ENCODE measurements at places on chromosomes 4 and X.

DNA sequence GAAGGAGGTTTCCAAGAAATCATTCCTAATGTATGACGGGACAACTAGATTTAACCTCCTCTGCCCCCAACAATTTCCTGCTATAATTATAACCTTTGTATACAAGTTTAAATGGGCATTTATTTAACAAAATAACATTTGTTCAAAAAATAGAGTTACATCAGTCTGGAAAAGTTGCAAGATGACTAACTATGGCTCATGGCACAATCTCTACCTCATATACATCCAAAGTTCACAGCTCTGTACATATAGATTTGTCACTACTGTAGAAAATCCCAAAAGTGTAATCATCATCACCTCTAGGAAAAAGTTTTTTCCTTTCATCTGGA lies 3.8 kb upstream of the RPS6KA3 start:
- DNase-seq = no peak

- no peak for DNase-seq
Observed at GRCh38 chr4:93217431-93217830, 611.1 kb upstream of the ATOH1 start.

- no peak for DNase-seq
Observed at GRCh38 chr4:108473163-108473720, 147.1 kb upstream of the RPL34 start.

GRCh38 chr4:152938237-152938947 lies 2.3 kb downstream of the FHDC1 start:
- no peak for DNase-seq

GRCh38 chr4:152957437-152958171 lies 21.5 kb downstream of the FHDC1 start:
- no peak for DNase-seq

- no peak for DNase-seq
Observed at GRCh38 chrX:17854069-17854468, 7.0 kb downstream of the RAI2 start.

- DNase-seq = no peak
Observed at GRCh38 chrX:101744085-101744484, 84.4 kb upstream of the ARMCX2 start.

DNA sequence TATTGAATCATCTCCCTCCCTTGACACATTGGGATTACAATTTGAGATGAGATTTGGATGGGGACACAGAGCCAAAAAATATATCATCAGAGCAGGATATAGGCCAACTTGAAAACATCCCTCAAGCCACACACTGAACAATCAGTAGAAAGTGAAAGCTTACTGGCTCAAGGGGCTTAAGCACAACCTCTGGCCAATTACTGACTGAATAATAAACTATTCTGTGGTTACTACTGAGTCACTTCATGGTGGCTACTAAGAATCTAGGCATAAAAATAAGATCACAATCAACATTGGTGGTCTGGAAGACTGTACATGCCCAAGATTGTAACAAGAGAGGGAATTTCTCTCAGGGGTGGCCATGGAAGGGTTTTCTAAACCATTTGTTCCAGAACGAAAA lies 27.4 kb upstream of the GPR174 start:
- DNase-seq = no peak

- DNase-seq = no peak
Observed at GRCh38 chr4:144296941-144297340, 156.4 kb upstream of the GYPA start.

GRCh38 chr4:102196221-102196620 lies 149.1 kb downstream of the SLC39A8 start:
- DNase-seq = no peak

DNA sequence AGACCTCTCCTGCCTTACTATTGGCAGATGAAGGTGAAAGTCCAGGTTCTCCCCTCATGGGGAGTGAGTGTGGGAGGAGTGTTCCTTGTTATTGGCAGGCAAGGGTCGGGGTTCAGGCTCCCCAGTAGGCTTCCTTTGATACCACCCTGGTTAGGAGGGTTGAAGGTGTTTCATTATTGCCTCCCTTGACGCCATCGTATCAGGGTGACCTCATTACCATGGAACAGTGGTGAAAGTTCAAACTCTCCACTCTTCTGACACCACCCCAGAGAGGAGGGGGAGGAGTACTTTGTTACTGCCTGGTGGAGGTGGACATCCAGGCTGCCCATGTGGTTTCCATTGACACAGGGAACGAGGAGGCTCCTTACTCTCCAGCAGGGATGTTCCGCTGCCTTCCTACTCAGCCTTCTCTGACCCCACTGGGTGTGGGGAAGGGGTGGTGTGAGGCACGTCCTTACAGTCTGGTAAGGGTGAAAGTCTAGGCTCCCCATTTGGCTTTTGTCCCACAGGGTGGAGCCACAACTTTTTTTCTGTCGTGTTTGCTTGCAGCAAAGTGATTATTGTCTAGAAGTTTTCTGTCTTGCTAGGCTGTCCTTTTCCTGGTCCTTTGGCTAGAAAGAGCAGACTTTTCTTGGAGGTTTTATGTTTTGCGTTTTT lies 37.2 kb upstream of the USP9X start:
- DNase-seq = no peak

DNA sequence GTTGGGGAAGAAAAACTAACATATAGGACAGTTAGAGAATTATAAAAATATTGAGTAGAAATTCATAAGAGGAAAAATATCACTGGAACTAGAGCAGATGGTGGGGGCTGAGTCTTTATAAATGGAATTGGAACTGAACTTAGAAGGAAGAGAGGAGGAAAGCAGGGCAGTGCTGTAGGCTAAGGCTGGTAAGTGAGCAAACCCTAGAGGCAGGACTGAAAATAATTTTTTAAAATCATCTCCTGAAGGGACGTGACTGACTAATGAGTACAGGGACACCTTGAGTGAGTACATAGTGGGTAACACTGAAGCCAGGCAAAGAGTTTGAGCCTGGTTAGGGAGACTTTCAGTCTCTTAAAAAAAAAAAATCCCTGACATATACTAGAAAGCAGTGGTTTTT lies 63.3 kb downstream of the GALNT7 start:
- DNase-seq = no peak

- no peak for DNase-seq
Observed at GRCh38 chr4:32140636-32141035, 1420.5 kb downstream of the PCDH7 start.

- DNase-seq = no peak
Observed at GRCh38 chr4:1330761-1331590, 16.0 kb upstream of the UVSSA start.

GRCh38 chrX:7263961-7264360 lies 116.0 kb upstream of the PUDP start:
- DNase-seq = no peak

- no peak for DNase-seq
Observed at GRCh38 chr4:187491286-187491685, 504.3 kb upstream of the ZFP42 start.

DNA sequence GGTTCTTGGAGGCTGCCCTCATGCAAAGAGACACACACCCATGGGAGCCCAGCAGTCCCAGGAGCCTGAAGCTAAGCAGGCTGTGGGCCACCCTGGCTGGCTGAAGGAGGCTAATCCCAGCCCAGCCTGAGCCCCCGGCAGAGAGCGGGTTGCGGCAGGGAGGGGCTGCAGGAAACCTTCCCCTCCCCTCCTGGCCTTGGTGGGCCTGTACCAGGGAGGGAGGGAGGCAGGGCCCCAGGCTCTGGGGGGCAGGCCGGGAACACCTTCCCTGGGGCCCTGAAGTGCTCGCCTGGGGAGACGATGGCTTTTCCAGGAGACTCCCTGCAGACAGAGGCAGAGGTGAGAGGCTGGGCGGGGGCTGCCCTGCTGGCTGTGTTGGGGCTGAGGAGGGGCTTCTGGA lies 3.7 kb downstream of the BGN start:
- DNase-seq = no peak

DNA sequence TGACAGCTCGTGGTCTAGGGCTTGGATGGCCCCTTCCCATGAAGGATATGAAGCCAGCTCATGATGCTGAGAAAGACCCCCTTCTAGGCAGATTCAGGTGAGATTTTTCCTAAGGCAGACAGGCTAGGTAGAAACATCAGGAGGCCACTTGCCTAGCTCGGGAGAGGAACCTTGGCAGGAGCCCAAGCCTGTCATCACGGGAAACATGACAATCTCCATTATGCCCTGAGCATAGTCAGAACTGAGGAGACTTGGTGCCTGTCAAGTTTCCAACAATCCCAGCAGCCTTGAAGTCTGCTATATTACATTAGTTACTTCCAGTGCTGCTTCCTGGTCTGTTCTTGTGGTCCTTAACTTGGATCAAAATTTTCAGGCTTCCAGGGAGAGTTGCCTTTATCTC lies 18.7 kb upstream of the WDR1 start:
- no peak for DNase-seq

DNA sequence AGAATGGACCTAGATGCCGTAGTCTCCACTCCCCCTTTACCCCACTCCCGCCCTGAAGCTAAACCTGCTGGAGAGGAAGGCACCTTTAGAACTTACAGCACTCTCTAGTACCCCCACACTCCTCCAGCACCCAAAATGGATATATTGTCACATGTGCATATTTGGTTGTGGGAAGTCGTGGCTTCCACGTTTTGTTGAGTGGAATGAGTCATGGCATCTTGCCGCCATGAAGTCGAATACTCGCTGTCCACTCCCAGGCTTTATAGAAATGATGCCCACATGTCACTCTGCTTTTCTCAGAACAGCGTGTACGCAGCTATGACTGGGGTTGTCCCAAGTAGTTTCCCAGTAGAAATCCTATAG lies 545 bp downstream of the ABCE1 start:
- DNase-seq = no peak

DNA sequence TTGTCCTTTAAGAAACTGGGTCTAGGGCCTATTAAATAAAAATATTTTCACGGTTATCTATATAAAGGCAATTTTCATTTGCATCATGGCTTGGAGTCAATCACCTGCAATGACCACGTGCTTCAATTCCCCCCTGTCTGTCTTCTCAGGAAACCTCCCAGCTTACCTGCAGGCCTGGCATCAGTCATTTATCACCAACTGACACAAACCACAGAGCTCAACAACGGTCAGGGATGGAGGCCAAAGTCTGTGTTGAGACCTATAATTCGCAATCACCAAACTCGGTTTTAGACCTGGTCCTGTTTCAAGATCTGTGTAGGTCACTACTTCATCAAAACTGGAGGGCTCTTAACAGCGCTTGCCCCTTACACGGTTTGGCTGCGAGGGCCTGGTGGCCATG lies 1.9 kb downstream of the SLC9A7 start:
- DNase-seq = no peak

- DNase-seq = no peak
Observed at GRCh38 chr4:94235825-94236224, 28.2 kb downstream of the SMARCAD1 start.

DNA sequence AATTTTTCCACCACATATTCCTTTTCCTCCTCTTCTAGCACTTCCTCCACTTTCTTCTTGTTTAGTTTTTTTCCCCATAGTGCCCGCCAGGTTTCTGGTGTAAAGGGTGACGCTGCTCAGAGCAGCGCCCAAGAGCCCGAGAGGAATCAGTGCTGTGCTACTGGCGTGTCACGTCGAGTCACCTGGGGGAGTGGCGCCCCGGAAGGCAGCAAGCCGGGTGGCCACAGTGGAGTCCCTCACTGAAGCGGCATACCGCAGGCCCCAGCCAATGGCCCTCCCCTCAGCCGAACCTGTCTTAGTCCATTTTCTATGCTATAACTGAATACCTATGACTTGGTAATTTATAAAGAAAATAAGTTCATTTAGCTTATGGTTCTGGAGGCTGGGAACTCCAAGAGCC lies 51.5 kb downstream of the SPIN4 start:
- DNase-seq = no peak

GRCh38 chr4:31009926-31010325 lies 289.8 kb downstream of the PCDH7 start:
- DNase-seq = no peak

DNA sequence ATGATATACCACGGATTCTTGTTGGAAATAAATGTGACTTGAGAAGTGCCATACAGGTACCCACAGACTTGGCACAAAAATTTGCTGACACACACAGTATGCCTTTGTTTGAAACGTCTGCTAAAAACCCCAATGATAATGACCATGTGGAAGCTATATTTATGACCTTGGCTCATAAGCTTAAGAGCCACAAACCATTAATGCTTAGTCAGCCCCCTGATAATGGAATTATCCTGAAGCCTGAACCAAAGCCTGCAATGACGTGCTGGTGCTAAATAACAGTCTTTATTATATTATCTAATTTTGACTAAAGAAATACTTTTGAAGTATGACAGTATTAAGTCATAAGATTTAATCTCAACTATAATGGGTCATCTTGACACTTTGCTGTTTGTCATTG lies 18.9 kb downstream of the RAB33B start:
- DNase-seq = no peak

GRCh38 chr4:184649971-184650855 lies 675 bp downstream of the PRIMPOL start:
- DNase-seq = no peak

Data from NCI-H2107 (cell line).